Kidney glomerular epithelial cell (primary cell): ENCODE measurements at places on chromosomes 3 and 15.

GRCh38 chr3:65531499-65531898 lies 507.2 kb downstream of the MAGI1 start:
- no peak for DNase-seq

DNA sequence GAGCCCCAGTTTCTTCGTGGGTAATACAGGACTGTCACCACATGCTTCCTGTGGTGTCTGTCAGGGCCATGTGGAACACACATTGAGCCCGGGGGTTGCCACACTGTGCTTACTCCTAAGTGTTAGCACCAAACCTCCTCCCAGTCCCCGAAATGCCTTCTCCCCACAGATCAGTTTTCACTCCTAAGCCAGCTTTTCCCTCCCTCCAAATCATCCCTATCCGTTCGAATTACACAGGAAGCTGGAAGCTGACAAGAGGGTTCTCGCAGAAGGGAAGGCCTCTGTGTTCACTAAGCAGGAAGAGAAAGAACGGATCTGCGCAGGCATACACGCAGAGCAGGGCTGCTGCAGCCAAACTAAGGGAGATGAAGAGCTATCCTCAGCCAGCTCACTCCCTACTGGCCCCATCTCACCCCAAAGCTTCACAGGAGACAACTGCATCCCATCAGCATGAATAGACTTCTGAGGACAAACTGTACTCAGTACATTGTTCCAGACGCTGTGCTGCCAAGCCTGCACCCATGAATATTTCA lies 32.3 kb downstream of the XXYLT1 start:
- no peak for DNase-seq

GRCh38 chr3:129703913-129704312 lies 97.4 kb upstream of the PLXND1 start:
- no peak for DNase-seq

GRCh38 chr15:47412136-47412535 lies 305.2 kb upstream of the SEMA6D start:
- no peak for DNase-seq

DNA sequence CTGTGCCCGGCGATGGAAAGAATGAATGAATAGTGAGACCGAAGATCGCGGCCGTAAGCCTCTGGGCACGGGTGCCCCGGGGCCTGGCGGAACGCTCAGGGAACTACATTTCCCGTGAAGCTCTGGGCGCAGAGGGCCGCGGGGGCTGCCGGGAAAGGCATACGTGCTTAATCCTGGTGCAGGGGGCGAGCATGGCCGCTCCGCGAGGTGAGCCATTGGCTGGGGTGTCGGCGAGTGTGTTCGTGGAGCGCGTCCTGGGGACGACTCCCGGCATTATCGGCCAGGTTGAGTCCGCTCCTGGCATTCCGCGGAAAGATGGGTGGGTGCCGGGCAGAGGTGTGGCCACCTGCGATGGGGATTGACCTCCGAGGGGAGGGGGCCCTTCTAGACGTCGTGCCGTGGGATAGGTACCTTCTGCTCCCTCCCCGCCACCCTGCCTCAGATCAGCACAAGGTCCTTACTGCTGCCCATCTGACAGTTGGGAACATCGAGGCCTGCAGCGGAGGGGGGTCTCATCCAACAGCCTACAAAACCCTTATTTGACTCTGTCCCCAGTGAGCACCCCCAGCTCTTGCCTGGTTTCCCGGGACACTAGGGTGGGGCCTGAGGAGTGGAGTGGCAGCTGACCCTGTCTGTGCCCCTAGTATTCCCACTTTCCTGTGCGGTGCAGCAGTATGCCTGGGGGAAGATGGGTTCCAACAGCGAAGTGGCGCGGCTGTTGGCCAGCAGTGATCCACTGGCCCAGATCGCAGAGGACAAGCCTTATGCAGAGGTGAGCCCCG lies at the start of gene MPI:
Gene MPI, plus strand, starts transcription at position 160 of the 782 bp plus-strand sequence. Its CDS starts 32 bp downstream, at position 192.
- DNase-seq = peak; percentile 70

- DNase-seq = no peak
Observed at GRCh38 chr15:88954431-88955277, 41.5 kb upstream of the MFGE8 start.

GRCh38 chr3:133776794-133777438 lies 28.7 kb upstream of the SRPRB start:
- DNase-seq = no peak
